ENCODE measurements at places on chromosomes 4 and X.
A peak's percentile ranks its signal among the peaks of the same experiment; 100 is the strongest.

- DNase-seq, result no peak
Measured at GRCh38 chrX:69318651-69319340, 153.5 kb upstream of the PJA1 start.

- DNase-seq, result peak; percentile 55
Measured at GRCh38 chrX:48897157-48897624, 377 bp downstream of the TIMM17B start.

DNA sequence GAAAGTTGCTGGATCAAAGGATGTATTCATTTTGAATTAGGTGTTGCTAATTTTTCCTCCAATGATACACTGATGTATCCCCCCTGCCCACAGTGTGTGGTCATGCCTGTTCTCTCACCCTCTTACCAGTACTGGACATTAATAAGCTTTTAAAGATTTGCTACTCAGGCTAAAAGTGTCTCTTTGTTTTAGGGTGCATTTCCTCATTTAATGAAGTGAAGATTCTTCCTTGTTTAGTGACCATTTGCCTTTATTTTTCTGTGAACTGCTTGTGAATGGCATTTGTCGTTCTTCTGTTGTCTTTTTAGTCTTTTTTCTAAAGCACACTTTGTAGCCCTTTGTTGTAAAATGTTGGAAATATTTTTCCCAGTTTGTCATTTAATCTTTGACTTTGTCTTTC, 5.0 kb downstream of the MSMO1 start:
- no peak for DNase-seq

DNA sequence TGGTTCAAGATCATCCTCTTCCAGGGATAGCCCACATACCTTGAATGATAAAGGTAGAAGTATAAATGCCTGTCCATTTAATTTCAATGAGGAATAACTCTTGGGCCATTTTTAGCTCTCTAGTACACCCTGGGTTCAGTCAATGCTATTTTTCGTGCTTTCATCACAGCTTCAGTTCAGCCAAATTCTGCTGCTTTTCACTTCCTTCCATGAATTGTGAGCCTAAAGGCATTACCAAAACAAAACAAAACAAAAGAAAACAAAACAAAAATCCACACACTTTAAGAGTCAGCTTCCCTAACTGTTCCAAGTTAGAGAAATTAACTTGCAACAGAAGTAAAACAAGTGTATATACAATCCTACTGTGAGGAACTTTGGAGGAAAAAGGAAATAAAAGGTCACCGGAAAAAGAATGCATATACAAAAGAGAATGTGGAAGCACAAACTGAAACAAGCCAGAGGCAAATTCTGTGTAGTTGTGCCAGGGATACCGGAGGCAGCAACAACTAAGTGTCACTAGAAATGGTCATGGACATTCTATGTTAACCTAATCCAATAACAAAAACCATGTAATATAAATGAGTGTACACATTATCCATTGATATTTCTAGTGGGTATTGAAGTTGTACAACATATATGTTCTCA, 423.1 kb downstream of the KCTD8 start:
- DNase-seq, result no peak

DNA sequence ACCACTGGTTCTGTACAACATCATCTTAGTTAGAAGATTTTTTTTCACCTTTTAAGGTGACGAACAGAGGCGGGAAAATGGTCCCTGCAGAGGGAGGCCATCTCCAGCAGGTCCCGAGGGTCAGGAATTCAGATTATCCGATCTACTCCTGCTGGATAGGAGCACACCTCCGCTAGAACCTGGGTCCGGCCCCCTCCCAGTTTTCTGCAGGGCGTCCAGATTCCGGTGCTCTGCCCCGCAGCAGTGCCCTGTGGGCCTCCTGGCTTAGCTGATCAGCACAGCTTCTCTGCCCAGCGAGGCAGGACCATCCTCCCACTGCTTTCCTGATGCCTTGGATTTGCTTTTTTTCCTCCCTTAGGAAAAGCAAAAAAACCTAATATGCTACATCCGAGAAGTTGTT, 2.3 kb downstream of the TBL1X start:
- no peak for DNase-seq

- no peak for DNase-seq
Measured at GRCh38 chrX:25020905-25021449, 5.2 kb upstream of the ARX start.

DNA sequence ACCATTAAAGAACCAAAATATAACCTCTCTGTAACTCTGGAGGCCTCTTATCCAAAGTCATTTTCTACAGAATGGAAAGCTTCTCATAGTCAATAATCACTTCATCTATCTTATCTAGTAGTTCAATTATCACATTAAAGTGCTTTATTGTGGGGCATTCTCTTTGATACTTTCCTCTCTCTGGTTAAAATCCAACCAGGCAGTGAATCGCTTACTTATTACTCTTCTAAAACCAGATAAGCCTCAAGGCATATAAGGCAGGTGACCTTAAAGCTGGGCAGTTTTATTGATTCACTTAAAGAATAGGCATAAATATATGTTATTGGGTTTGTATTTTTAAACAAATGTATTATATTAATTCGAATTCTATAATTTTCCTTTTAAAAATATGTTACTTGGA, 2162.1 kb upstream of the TENM3 start:
- DNase-seq, result no peak

DNA sequence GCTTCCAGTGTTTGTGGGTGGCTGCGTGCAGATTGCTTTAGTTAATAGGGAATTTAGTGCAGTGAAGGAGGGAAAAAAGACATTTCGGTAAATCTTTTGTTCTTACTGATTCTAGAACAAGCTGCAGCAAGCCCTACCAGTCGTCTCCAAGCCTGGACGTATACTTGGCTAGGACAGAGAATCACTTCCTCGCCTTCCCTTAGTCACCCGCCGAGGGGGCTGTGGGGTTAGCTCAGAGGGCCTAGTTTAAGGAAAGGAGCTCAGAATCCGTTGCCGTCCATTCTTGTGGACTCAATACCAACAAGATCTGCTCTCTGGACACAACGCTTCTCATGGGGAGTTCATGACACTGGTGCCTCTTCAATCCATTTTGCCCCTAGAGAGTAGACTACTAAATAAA, 36.3 kb upstream of the FAT1 start:
- DNase-seq, result no peak

GRCh38 chr4:123380728-123381716, 15.6 kb upstream of the SPRY1 start:
- DNase-seq, result no peak

DNA sequence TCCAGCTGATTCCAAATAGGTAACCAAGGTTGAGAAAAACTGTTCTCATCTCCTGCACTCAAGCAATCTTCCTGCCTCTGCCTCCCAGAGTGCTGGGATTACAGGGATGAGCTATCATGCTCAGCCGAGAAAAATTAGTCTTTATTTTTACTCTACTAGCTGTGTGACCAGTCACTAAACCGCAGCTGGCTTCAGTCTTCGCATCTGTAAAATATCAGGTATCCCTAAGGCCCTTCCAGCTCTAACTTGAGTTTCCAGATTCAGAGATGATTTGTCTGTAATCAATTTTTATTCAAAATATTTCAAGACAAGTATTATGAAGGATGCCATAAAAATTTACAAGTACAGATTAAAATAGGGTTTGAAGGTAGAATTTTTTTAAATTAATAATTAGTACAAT, 3.5 kb downstream of the ADH6 start:
- DNase-seq, result no peak

DNA sequence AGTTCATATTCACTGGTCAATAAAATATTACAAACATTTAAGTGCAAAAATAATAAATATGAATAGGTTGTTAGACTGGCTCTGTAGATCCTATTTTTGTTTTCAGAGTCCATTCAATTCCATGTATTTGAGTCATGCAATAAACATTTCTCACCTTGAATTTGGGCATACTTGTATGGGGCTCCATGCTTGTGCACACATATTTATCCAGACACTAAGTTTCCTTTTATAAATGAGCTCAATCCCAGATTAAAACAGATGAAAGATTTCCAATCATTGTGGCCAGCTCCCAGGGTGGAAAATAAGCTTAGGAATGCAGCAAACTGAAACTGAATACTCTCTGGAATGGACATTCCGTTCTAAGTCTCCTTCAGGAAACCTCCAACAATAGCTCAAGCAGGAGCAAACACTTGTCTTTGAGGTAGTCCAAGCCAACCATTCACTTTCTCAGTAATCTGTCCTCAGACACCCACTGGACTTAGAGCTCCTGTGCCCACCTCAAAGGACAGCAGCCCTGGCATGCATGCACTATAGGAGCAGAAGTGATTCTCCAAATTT, 16.4 kb downstream of the DMD start:
- no peak for DNase-seq

GRCh38 chrX:6004529-6004928, 224.1 kb downstream of the NLGN4X start:
- no peak for DNase-seq

GRCh38 chr4:115780268-115780667, 666.8 kb upstream of the NDST4 start:
- no peak for DNase-seq

- no peak for DNase-seq
Measured at GRCh38 chr4:82194329-82194728, 179.5 kb downstream of the HNRNPD start.

DNA sequence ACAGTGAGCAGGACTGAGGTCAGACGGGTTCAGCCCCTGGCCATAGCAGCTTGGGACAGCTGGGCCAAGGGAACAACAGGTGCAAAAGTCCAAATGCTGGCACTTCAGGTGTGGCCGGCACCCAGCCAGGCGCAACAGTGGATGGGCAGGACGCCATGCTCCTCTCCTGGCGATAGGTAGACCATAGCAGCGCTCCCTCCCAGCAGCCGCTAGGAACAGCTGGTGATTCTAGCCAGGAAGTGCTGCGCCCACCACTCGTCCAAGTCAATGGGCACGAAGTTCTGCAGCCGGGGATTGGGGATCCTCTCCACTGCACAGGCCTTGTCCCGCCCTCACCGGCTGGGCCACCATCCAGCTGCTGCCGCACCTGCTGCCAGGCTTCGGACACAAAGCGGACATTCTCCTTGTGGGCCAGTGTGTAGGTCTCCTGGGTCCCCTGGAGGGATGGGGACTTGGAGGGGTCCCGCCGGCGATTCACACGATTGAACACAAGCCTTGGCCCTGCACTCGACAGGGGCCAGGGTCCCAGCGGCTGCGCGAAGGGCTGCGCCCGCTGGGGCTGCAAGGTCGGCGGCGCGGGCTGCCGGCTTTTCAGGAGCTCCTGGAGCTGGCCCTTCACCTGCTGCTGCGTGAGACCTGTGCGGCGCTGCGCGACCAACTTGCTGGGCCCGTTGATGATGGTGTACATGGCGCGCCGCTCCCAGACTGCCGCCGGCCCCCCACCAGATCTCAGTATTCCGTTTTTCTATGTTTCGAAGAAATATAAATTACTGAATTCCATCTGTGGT, 227.5 kb upstream of the STK26 start:
- DNase-seq, result no peak

DNA sequence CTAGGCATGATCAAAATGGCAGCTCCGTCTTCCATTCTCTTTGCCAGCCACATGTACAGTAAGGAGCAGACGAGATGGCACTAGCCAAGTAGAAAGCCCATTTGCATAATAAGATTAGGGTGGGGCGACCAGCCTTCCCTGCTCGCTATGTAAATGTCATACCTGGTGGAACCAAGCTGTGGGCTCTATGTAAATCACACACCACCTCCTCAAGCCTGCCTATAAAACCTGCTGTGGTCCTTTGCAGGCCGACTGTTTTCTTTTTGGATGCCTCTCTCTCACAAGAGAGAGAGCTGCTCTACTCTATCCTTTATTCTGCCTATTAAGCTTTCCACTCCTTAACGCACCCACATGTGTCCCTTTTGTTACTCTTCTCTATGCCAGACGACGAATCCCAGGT, 1472.7 kb downstream of the ARAP2 start:
- DNase-seq, result no peak

GRCh38 chr4:42638993-42639392, 17.9 kb downstream of the ATP8A1 start:
- no peak for DNase-seq

DNA sequence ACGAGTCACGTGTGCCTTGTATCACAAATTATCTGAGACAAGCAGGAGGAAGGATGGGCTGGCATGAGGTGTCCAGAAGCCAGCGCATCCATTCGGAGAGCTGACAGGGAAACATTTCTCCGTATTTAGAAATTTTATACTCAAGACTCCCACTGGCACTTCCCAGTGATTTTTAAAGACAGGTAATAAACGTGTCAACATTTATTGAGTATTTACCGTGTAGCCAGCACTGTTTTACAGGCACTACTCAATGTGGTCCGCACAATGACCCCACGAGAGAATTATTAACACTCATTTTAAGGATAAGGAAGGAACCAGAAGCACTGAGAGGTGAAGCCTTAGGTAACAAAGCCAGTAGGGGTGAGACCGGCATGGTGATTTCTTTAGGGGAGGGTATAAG, 23.2 kb downstream of the GEMIN8 start:
- DNase-seq, result no peak

GRCh38 chrX:47370278-47370677, at the start of gene ZNF157:
ZNF157 (plus strand) TSS chrX:47370578; CDS start chrX:47370669, 91 bp downstream.
- no peak for DNase-seq

DNA sequence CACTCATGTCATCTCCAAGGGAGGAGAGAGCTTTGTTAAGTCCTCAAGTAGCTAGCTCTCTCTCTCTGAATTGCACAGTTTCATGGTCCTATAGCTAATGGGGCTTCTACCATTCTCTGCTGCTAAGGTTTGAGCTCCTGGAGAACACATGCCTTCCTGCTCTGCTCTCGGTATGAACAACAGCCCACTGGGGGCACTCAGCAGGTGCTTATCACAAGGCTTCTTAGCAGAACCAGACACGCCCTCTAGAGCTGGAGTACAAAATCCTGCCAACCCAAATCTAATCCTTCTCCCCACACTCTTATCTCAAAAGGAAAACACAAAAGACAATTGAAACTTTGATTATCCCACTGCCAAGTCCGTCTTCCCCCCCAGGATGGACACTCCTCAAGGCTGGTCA, 176.5 kb downstream of the HS3ST1 start:
- no peak for DNase-seq

GRCh38 chr4:152485726-152486276, 50.1 kb downstream of the FBXW7 start:
- no peak for DNase-seq

GRCh38 chrX:138946926-138947325, 235.4 kb upstream of the FGF13 start:
- no peak for DNase-seq

- DNase-seq, result no peak
Measured at GRCh38 chrX:93791304-93791703, 117.3 kb downstream of the FAM133A start.

- no peak for DNase-seq
Measured at GRCh38 chrX:46864606-46865005, 27.8 kb downstream of the RP2 start.

DNA sequence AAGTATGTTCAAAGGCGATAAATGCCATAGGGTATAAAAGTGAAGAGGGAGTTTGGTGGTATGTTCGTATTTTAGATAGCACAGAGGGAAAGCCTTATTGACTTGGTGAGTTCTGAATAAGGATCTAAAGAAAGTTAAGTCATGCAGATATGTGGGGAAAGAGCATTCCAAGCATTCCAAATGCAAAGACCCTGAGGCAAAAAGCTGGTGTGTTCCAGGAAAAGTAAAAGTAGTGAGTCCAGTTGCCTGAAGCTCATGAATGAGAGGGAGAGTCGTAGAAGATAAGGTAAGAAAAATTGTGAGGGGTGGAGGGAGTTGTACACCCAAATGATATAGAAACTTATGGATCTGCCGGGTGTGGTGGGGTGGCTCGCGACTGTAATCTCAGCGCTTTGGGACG, 426.7 kb downstream of the RPA4 start:
- DNase-seq, result peak; percentile 7

GRCh38 chr4:72283357-72283756, 251.6 kb downstream of the NPFFR2 start:
- DNase-seq, result no peak

Data from RWPE1 (cell line).